Glutamatergic neuron (in vitro differentiated cells): ENCODE measurements at places on chromosomes 6 and 20.

DNA sequence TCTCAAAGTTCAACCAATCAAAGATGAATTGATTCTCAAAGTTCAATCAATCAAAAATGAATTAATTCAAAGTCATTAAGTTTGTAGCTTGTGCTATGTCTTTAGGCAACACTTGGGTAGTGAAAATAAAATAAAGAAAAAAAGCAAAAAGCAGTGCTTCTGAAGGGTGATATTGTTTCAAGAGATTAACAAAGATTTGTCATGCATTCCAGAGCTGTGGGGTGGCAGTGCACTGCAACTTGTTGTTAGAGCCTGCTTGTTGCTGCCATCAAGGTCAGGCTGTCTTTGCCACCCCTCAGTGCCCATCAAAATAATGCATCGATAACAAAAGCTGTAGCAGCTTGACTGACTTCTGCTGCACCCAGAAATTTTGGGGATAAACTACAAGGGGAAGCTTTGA is 128.6 kb downstream of the RNF144B start:
- DNase-seq = no peak

DNA sequence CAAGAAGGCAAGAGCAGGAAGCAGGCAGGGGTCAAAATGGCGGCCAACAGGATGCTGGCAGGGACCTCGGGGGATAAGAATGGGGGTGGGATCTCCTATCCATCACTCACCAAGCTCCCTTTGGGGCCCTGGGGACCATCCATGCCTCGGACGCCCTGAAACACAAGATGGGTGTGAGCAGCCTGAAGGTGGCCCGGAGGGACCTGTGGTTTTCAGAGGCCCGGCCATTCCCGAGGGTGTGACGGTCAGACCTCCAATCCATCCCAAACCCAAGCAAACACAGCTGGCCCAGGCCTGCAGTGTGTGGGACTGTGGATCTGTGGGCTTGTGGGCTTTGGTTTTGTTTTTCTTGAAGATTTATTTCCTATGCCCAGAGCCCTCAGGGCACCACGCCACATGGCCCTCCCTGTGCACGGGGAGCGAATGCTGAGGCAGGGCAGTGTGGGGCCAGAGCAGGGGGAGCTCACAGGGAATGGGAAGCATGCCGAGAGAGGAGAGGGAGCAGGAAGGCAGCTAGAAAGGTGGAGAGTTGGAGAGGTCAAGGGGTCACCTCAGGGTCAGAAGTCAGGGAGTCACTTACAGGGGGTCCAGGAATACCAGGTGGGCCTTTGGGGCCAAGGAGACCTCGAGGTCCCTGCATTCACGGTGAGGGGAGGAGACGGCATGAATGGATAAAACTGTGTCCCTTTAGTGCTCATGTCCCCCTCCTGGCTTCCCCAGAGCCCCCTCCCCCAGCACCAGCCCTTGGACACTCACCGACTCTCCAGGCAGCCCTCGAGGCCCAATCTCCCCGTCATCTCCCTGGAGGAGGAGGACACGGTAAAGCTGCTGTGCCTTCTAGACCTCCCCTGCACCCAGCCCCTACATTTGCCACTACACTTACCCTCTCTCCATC is 14.5 kb downstream of the COL11A2 start:
- DNase-seq = no peak

DNA sequence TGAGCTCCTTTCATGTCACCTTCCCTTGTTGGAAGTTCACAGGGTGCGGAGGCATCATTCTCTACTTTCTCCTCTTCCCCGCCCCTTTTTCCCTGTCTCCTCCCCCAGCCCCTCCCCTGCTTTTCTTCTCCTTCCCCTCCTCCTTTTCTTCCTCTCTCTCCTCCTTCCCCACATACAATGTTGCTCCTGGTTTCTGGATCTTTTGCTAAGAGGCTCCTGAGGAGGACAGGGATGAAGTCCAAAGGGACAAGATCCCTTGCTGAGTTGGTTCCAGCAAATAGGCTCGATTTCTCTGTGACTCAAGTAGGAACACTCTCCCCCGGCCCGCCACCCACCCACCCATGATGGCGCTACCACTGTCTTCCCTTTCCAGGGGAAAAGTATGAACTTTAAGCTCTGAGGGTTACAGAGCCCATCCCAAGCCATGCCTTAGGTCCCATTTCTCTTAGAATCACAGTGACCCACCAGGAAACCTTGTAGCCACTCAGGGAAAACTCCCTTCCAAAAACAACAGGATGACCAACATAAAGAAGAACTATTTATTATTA is 852 bp upstream of the TFEB start:
- DNase-seq = no peak

- DNase-seq = no peak
Measured at GRCh38 chr6:95686272-95686671, 108.9 kb downstream of the MANEA start.

- DNase-seq = no peak
Measured at GRCh38 chr6:62089781-62090180, 196.2 kb downstream of the KHDRBS2 start.

GRCh38 chr6:102417368-102417998 is 1024.0 kb downstream of the GRIK2 start:
- no peak for DNase-seq

DNA sequence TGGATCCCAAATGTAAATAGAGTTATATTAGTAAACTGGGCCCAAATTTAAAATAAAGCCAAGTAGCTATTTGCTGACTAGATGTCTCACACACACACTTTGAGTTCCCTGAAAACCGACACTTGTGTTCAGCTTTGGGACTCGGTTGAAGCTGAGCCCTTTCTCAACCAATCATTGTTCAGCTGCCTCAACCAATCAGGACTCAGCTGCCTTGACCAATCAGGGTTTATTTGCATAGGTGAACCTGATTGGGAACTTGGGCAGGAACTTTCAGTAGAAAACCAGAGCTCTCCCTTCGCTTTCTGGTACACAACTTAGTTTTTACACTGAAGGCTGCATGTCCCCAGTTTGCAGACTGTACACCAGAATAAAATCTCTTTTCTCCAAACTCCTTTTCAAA is 301.7 kb downstream of the FOXA2 start:
- DNase-seq = no peak

DNA sequence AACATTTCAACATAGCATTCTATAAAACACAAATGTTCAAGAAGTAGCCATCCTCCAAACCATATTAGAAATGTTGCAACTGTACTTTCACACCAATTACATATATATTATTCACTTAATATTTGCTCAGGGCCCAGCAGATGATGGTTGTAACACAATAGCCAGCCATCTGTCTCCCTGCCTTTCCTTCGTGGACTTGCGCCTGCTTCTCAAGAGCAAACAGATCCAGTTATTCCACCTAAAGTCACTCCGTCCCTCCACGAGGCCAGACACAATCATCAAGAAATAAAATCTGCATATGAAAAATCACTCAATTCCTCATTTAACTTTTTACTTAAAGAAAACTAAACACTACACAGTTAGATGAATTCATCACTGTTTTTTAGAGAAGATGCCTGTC is 160.4 kb downstream of the RALGAPA2 start:
- peak; percentile 35 for DNase-seq

DNA sequence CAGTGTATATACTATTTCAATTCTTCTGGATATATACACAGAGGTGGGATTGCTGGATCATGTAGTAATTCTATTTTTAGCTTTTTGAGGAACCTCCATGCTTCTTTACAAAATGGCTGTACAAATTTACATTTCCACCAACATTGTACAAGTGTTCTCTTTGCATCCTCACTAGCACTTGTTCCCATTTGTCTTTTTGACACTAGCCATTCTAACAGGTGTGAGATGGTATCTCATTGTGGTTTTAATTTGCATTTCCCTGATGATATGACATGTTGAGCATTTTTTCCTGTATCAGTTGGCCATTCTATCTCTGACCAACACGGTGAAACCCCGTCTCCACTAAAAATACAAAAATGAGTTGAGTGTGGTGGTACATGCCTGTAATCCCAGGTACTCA is 68.1 kb upstream of the PMEPA1 start:
- no peak for DNase-seq

- peak; percentile 9 for DNase-seq
Measured at GRCh38 chr20:17646209-17646960, 35.7 kb downstream of the RRBP1 start.

GRCh38 chr6:162217058-162217457 is 510.5 kb downstream of the PRKN start:
- no peak for DNase-seq

DNA sequence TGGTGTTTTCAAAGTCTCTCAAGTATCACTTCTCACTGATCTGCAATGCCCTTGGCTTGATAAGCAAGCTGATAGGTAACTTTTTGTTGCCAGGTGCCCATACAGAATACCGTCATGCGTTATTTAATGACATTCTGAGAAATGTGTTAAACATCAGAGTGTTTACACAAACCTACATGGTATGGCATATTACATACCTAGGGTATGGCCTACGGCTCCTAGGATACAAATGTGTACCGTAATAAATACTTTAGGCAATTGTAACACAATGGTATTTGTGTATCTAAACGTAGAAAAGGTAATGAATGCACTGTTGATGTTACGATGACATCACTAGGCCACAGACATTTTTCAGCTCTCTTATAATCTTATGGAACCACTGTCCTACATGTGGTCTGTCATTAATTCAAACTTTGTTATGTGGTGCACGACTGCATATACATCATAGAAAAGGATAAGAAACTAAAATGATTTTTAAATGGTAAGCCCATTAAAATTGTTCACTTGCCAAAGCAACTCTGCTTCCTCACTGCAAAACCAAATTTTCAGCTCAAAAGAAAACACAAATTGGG is 35.7 kb downstream of the CSNK2A1 start:
- no peak for DNase-seq

- no peak for DNase-seq
Measured at GRCh38 chr6:36297051-36297450, 27.2 kb downstream of the PNPLA1 start.

- peak; percentile 66 for DNase-seq
Measured at GRCh38 chr20:20498076-20498861, 130.4 kb downstream of the INSM1 start.

GRCh38 chr6:32139590-32139989 is 9.5 kb upstream of the FKBPL start:
- DNase-seq = no peak

GRCh38 chr6:149311766-149312165 is 5.7 kb upstream of the TAB2 start:
- DNase-seq = no peak

DNA sequence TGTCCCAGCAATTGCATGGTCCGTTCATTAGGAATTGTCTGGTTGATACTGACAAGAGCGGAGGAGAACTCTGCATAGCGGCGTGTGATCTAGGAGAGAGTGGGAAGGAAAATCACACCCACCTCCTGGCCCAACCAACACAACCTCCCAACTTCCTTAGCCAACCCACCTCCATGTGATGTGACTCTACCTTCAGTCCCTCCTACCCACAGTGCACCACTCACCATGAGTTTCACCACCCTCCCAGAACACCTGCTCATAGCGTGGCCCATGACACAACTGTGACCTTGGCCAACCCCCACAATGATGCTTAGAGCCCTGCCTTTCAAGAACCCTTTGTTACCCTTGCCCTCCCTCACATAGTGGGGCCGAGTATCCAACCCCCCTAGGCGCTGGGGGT is 7.7 kb downstream of the VPS52 start:
- DNase-seq = no peak

DNA sequence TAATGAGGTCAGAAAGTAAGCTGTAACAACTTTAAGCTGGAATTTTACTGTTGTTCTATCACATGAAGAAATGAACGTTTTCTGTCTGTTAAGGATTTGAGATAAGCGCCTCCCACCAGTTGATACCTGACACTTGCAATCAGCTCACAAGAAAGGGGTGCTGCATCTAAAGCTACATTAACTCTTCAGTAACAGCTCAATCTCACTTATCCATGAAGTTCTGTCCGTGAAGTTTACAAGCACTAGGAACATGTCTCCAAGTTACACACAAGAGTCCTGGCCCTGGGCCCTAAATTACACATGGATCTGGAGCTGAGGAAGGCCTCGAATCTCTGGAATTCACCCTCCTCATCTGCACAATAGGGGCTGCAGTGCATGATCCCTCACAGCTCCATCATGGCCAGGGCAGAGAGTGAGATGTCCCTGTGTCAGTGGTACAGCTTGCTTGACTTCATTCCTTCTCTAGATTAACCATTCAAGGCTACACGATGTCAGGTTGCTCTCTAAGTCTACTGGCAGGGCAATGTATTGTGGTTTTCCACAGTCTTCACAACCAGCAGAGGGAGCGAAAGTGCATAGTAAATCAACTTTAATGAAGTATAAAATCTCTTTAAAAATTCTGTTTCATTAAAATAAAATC is 182.4 kb upstream of the MCHR2 start:
- DNase-seq = no peak

DNA sequence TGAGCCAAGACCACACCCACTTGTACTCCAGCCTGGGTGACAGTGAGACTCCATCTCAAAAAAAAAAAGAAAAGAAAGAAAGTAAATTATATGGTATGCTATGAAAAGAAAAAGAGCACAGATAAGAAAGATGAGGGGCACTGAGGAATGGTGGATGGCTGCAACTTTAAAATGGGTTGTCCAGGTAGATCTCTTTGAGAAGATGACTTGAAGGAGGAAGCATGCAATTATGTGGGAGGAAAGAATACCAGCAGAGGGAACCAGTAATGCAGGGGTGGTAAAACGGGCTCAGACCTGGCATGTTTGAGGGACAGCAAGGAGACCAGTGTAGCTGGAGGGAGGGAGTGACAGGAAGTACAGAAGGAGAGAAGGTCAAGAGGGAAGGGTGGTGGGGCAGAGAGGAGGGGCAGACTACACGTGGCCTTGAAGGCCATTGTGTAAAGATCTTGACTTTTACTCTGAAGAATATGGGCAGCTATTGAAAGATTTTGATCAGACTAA is 22.3 kb downstream of the LINC00237 start:
- DNase-seq = no peak

DNA sequence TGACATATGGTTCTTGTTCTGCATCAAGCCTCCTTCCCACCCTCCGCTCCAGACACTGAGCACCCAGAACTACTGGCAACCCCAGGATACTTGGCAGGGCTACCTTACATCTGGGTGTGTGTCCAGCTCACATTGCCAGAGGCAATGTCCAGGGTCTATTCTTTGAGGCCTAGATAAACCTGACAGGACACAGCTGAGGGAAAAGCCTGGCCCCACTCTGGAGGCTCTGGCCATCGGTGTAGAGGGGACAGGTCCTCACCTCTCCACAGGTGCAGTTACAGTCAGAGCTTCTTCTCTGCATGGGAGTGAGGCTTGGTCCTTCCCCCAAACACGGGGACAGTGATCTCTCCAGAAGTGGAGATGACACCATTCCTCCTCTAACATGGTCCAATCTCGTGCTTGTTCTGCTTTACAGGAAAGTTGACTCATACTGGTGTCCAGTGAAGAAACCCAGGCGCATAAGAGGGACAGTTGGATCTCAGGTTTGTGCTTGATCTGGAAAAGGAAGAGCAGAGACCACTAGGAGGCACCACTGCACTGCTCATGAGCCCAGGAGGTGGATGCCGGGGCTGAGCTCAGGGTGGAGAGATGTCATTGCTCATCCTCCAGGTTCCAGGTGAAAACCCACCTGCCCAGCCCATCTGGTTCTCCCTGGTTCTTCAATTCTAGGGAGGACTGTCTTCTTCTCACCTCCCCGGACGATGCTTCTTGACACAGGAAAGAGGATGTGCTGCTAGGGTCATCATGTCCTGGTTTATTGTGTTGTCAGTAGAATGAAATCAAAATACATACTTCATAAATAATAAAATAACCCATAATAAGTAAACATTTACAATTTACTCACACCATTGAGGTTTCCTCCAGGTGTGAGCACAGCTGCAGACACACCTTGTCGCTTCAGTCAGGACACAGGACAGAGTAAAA is 14.7 kb downstream of the HLA-F start:
- DNase-seq = peak; percentile 71

GRCh38 chr6:34529665-34530327 is 26.3 kb downstream of the SPDEF start:
- no peak for DNase-seq
